ENCODE measurements at places on chromosomes 1 and 21.
A peak's percentile ranks its signal among the peaks of the same experiment; 100 is the strongest.

DNA sequence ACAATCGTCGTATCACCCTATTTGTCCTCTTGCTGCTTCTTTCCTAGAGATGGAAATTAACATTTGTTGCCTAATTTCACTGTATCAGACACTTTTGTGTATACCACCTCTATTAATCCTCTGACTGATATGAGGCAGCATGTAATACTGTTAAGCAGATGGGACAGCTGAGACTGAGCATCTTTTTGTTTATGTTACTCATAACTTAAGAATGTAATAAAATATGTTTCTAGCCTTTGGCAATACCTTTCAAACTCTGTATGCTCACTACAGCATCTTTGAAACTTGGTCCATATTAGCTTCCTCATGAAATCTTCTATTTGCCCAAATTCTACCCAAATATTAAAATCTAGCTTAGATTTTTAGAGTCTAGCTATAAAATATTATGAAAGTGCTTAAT is 2.3 kb downstream of the OR14K1 start:
- no peak for DNase-seq

DNA sequence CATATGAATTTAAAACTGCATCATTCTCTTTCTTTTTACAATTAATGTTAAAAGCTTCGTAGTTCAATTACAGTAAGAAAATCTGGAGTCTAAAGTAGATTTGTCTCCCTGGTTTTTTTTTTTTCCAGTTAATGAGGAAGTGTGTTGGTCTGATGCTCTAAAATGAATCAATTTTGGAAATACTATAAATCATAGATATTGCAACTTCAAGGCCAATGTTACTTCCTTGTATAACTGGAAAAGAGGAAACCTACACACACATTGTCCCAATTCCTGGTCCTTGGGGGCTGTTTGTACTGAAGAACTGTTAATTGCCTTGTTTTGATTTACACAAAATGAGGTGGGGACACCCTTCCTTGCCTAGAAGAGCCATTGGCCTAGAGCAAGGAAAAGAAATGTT is 107.2 kb downstream of the RGS2 start:
- DNase-seq, result no peak

- DNase-seq, result no peak
These were observed 180.6 kb downstream of the PLA2G4A start for GRCh38 chr1:187009320-187009719.

- no peak for DNase-seq
These were observed 10.7 kb upstream of the GRHL3 start for GRCh38 chr1:24308365-24309015.

DNA sequence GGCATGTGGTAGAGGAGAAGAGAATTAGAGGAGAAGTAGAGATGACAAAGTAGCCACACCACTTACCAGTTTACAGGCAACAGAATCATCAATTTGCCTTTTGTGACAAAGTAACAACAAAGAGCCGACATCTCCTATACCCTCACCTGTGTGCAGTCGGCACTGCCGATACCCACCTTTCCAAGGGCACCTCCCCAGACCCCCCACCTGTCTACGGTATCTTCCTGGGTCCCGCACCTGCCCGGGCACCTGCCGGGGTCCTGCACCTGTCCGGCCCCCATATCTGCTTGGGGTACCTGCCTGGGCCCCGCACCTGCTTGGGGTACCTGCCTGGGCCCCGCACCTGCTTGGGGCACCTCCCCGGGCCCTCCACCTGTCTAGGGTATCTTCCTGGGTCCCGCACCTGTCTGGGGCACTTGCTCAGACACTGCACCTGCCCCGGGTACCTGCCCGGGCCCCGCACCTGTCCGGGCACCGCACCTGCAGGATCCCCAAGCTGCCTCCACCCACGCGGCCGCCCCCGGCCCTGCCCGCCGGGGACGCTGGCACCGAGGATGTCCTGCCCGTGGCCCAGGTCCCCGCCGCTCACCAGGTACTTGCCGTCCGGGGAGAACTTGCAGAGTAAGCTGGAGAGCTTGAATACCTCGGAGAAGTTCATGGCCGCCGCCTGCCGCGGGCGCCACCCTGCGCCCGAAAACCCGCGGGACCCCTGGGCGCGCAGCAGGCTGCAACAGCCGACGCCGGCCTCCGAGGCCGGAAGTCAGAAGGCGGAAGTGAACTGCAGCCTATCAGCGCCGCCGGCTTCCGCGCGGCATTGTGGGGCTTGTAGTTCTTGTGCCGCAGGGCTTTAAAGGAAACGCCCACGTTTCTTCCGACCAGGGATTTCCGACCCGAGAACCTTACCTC is at the start of gene WRAP73:
WRAP73 (minus strand) TSS at position 762 of the 906 bp plus-strand sequence; CDS start at position 658, 104 bp downstream.
- DNase-seq, result peak; percentile 91

DNA sequence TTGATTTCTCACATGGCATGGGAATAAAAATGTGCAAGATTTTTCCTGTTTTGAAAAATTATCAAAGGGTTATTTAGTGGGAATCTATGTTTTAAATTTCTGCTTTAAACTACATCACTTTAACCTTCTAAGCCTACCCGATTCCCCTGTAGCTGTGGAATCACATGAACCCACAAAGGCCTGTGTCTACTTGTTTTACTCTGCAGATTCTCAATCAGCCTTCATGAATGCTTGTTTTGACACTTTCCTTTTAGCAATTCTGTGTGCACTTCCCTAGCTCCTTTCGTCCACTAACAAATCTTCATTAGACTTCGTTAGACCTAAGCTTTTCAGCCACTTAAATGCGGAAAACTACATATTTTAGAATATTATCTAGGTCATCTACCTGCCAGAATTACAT is 56.0 kb upstream of the C1orf21 start:
- no peak for DNase-seq

DNA sequence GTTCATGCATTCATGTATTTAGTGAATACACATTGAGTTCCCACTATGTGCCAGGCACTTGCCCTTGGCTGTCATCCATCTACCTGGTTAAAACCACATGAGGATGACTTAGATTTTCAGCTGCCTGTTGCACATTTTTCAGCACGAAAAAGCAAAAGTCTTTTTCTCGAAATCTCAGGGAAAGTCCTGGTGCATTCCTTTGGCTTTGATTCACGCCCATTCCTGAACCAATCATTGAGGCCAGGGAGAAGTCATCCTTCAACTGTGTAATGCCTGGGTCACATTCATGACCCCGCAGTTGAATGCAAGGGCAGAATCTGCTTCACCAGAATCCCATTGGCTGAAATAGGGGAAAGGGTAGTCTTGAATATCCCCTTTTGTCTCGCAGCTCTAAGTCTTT is 84.4 kb downstream of the RNF220 start:
- no peak for DNase-seq

DNA sequence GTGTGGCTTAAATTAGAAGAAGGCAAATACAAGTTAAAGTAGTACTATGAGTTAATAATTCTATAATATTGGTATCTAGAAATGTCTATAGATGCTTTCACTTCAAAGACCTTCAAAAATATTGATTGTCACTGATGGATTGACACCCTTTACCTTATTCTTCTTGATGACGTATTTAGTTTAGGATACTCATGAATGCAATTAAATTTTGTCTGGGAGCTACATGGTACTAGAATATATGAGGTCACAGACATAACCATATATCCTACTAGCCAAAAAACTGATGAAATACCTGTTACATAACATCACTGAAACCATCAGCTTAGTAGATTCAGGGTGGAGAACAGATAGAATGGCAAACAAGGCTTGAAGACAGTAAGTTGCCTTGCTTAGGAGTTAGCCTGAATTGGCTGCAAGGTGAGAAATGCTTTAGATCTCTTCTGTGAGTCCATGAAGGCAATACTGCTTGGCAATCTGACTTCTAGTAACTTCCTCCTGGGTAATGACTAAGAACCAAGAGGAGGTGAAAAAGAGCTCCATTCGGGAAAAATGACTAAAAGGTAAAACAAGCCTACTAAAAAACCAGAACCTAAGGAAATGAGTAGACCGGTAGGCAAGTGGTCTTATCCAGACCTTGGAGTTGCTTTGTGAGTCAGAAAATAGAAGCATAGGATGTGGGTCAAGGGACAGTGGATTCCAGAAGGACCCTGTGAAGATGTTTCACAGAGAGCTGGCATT is 16.9 kb upstream of the ARHGAP29 start:
- DNase-seq, result no peak

DNA sequence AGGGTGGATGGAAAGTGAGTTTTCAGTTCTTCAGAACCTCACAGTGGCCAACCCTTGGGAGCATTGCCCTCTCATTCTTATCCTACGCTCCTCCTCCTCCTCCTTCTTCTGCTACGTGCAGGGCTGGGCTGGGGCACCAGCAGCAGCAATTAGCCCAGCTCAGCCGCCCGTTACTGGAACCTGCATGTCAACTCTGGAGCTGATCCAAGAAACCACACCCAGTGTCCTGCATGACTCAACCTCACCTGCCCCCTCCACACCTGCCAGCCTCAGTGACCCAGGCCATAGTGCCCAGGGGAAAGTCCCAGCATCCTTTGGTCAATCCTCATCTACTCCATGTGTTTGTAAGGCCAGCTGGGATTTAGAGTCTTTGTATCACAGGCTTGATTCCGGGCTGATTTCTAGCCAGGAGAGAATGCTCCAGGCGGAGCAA is 12.6 kb downstream of the ELF3 start:
- DNase-seq, result no peak
